NCI-H1048 (cell line): ENCODE measurements at places on chromosomes 6 and 20.

GRCh38 chr6:160882791-160883279 is 108.7 kb upstream of the MAP3K4 start:
- no peak for DNase-seq

GRCh38 chr6:42512579-42512978 is 51.2 kb upstream of the UBR2 start:
- DNase-seq = no peak

- DNase-seq = no peak
These were observed 19.5 kb upstream of the RSPH4A start for GRCh38 chr6:116596815-116597214.

- DNase-seq = no peak
These were observed 382.1 kb downstream of the HACE1 start for GRCh38 chr6:104477569-104477968.

DNA sequence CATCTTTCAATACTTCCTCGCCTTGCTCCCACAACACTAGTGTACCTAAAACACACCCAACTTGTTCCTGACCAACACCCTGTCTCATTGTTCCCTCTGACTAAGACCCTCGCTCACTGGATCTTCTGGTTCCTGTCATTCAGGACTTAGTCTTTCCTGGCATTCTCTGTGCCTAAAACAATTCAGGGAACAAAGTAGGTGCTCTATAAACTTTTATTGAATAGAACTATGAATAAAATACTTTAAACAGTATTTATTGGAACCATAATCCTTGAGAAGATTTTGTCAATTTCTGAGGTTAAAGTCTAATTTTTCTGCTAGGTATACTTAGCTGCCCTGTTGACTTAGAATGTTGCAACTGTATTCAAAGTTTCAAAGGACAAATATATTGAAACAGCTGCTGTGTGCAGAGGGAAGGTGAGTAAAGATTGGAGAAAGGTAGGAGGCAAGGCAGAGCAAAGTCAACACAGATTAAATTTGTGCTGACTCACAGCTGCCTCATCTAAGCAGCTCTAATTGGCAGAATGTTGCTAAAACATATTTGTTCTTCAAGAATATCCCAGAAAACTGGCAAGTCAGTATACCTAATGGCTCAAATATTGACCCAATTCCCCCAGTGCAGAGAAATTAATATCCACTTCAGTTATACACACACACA is 37.6 kb downstream of the GSTA2 start:
- DNase-seq = no peak

- DNase-seq = no peak
These were observed 34.1 kb upstream of the HMGA1 start for GRCh38 chr6:34202329-34203201.

GRCh38 chr6:78629154-78629721 is 238.1 kb upstream of the IRAK1BP1 start:
- DNase-seq = no peak

GRCh38 chr6:901696-902460 is 208.9 kb upstream of the EXOC2 start:
- no peak for DNase-seq

DNA sequence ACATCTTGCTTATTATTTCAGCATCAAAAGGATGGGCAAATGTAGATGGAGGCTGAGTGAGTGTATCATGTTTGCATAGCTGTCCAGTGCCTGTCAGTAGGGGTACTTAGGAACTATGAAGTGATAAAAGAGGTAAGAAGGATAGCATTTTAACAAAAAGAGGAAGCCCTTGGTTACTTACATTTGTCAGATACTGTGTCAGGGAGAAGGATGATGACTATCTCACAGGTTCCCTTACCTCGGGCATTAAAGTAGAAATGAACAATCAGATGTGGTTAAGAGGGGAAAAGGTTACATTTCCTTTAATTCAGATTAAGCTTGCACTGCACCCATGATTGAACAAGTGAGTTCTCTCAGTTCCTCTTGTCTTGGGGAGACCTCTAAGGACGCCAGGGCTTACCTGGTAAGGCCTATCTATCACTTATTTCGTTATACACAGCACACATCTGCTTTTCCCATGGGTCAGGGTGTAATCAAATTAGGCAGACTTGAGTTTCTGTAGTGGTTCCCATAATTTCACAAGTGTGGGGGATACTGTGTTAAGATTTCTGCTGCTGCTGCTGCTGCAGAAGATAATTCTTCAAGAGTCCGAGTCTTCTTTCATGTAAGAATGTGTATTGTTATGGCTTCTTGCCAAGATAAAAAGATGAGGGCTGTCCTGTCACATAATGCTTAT is 4.5 kb downstream of the FOXO3 start:
- DNase-seq = no peak

DNA sequence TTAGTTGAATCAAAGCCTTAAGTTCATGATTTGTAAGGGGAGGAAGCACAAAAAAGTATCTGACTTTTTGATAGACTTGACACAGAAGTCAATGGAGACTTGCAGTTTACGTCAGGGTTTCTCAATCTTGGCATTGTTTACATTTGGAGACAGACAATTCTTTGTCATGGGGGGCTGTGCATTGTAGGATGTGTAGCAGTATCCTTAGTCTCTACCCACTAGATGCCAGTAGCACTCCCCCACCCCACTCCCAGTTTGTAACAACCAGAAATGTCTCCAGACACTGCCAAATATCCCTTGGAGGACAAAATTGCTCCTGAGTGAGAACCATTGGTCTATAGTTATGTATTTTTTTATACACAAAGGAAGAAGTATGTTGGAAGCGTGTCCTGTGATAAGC is 434.1 kb downstream of the RFPL4B start:
- DNase-seq = no peak

GRCh38 chr6:55979526-55979925 is 104.1 kb upstream of the BMP5 start:
- no peak for DNase-seq

DNA sequence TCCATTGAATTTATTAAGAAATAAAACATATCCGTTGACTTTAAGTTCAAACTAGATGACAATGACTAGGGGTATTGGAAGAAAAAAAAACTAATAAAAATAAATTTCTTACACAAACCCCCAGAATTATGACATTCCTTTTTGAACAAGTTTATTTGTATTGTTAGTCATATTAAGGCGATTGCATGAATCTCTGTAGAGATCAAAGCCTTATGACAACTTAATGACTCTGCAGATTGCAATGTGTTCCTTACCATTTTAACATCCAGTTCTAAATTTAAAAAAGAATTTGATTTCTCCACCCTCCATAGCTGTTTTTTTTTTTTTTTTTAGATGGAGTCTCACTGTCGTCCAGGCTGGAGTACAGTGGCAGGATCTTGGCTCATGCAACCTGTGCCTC is 189.8 kb upstream of the CEP162 start:
- DNase-seq = no peak

- no peak for DNase-seq
These were observed 30.9 kb downstream of the MKKS start for GRCh38 chr20:10402938-10403608.

GRCh38 chr6:50699051-50699775 is 14.1 kb upstream of the TFAP2D start:
- DNase-seq = no peak

- no peak for DNase-seq
These were observed 29.6 kb downstream of the RNF217 start for GRCh38 chr6:124991764-124992295.

DNA sequence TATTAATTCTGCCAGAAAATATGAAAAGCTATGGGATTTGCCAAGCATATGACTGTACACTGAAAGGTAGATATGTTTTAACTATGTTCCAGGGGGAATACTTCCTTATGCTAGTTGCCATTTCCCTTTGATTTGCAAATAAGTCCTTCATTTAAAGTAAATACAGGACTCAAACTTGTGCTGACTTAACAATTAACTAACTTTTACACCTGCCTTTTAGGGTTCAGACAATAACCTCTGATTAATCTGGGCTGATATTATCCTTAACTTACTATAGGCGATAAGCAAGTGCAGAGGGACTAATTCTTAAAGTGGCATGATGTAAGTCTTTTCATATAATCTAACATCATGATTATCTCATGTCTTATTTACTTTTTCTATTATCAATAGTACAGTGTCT is 143.1 kb downstream of the AHI1 start:
- no peak for DNase-seq

DNA sequence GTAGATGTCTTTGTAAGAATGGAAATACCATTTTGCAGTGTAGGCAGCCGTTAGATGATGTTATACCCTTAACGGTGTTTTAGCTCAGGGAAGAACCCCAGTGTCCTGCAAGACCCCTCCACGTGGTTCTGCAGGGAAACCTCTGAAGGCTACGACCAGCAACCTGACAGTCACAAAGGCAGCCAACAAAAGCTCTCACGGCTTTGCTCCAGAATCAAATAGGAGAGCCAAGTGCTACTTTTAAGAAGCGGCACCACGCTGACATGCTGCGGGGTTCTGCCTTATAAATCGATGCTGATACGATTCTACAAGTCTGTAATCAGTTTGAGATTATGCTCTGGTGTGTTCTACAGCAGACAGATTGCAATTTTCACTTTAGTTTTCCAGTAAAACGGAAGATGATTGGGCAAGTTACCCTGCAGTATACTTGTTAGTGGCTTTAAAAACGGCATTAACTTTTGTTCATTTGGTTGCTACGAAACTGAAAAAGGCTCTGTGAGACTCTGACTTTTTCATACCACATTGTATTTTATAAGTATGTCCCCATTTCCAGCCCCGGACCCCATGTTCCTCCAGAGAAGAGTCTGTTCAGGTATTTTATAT is 312.9 kb downstream of the SAMD5 start:
- DNase-seq = no peak

DNA sequence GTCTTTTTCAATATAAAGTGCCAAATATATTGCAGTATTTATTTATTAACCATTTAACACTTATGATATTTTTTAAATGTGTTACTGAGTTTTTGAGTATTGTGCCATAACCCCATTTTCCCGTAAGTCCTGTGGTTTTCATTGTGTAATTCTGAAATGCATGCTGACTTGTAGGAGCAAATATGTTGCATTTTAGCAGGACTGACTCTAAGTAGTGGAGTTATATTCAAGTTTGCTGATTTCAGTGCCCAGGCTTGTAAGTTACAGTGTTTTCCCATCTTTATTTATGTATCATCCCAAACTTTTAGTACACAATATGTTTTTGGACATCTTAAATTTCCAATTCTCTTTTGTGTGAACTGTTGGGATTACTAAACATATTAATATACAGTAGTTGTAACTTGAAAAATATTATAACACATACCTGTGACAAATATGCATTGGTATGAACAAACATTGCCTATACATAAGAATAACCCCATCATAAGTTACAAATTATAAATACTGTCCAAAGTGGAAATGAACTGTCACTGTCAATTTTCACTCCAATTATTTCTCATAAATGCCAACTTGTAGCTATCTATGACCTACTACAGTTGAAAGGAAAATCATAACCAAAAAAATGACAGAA is 179.3 kb upstream of the RUNX2 start:
- no peak for DNase-seq

DNA sequence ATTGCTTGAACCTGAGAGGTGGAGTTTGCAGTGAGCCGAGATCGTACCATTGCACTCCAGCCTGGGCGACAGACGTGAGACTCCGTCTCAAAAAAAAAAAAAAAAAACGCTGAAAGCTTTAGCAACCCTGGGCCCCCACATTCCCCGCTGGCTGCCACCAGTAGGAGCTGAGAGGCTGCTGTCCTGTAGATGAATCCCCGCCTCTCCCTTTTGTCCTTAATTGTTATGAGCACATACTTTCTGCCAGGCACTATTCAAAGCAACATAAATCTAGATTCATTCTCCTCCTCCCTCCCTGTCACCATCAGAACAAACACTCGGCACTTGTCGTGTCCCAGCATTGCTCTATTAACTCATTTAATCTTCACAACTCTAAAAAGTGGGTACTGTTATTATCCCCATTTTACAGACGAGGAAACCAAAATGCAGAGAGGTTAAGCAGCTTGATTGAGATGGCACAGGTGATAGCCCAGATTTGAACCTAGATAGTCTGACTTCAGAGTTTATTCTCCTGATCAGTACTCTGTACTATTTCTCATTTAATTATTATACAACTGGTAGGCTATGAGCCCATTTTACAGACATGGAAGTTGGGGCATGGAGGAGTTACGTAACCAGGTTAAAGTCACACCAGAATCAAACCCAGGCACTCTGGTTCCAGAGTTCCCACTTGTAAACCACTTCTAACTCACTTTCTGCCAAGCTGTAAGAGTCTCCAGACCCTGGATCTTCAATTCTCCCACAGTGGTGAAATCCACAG is 97.4 kb downstream of the EYA2 start:
- DNase-seq = no peak

GRCh38 chr6:89145091-89145955 is 532 bp upstream of the PM20D2 start:
- DNase-seq = no peak

DNA sequence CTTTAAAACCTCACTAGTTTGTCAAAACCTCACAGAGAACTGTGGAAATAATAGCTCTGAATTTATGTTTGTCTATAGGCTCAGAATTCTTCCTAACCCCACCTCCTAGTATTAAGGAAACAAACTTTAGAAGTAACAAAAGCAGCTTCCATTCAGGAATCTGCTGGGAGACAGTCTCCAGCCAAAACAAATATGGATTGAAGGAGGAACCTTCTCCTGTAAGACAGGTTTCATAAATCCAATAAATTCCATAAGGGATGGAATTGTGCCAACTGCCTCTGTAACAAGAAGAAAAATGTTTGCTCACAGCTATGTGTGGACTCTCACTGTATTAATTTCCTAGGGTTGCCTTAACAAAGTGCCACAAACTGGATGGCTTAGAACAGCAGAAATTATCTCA is 7.5 kb downstream of the SYCP2 start:
- DNase-seq = no peak

DNA sequence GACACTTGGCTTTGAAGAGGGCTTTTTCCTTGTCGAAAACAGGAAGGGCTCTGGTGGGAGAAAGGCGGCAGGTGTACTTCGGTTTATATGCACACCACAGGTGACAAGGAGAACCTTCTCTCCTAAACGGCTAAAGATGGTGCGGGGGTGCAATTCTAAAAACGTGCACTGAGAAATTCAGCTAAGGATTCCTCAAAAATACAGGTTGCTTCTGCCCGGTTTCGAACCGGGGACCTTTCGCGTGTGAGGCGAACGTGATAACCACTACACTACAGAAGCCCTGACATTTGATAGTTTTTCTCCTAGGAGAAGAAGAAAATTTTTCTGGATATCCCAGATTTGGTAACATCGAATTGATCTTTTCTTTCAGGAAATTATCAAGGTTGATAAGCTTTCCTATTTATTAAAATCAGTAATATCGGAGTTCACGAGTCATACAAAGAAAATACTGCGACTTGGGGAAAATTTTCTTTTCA is 32.0 kb downstream of the POM121L2 start:
- no peak for DNase-seq

DNA sequence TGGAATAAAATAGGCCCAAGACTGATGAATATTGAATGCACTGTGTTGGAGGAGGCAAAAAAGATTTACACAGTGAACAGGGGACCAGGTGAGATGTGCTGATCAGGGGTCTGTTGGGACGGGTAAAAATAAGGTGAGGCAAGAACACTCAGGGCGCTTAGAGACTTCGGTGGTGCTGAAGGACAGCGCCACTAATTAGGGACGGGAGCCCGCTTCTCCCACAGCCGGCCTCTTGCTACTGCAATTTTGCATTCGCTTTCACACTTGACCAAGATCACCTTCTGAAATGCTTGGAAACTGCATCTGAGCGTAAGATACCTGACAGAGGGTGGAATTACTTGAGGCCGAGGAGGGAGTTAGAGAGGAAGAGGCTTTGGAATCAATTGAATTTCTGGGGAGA is 7.3 kb downstream of the TFAP2D start:
- DNase-seq = no peak
